ENCODE measurements at places on chromosomes 7 and 10.
A peak's percentile ranks its signal among the peaks of the same experiment; 100 is the strongest.

DNA sequence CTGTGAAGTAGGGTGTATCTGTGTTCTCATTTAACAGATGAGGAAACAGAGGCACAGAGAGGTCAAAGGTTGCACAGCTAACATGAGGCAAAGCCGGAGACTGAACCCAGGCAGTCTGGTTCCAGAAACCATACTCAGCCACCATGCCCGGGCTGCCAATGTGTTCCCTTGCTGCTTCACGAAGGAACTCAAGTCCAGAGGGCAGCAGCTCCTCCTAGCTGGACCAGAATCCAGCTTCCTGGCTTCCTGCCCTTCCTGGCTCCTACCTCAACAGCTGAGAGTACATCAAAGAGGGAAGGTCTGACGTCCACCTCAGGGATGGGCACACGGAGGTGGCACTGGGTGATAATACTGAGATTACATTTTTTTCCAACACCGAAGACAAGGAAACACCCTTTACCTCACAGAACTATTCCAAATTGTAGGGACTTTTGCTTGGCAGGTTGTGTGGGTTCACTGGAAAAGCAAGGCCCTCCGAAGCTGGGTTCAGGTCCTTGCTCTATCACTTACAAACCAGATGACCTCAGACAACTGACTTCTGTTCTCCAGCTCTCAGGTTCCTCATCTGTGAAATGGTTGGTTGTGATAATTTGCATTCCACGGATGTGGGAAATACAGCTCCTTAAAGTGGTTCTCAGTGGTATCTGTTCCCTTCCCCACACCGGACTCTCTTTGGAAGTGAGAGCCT lies 154.1 kb upstream of the ZMIZ1 start:
- no peak for DNase-seq

DNA sequence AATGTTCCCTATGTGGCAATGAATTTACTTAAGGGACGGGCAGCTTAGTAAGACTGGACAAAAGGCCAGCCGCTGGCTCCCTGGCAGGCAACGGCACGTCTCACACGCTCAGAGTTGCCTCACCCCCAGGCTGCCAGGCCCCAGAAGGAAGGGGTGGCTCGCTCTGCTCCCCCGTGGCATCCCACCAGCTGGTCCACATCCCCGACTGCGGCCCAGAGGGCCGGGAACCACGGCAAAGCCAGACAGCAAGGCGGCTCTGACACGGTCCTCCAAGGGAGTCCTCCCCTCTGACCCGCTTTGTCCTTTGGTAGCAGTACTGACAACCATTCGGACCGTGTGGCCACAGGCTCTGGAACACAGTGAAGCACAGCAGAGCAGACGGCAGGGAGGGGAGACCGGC lies 34.1 kb downstream of the NUDT1 start:
- DNase-seq: no peak

DNA sequence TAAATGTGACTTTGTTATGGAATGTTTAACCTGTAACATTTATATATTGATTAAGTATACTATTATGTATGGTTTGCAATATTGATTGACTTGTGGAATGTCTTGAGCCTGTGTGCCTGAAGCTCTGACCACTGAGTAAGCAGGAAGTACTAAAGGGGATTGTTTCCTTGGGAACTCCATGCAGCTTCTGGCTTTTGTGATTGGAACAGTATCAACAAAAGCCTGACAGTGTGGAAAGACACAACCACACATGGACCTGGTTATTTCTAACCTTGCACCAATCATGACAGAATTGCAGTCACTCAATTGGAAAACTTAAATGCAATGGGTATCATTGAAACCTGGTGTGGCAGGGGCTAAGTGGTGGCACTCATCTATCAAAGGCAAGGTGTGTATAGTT lies 45.5 kb upstream of the PIK3CG start:
- no peak for DNase-seq

DNA sequence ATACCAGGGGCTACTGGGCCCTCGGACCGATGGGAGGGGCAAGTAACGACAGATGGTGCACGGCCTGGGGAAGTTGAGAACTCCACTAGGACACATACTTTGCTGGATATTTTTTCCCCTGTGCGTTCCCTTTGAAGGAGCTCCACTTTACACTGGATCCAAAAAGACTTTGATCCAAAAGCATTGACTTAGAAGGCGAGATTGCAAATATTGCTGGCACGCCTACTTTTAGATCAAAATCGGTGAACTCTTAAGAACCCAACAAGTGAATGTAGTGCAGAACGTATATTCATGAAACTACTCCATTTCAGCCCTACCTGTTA lies 436 bp upstream of the SLC25A13 start:
- no peak for DNase-seq

DNA sequence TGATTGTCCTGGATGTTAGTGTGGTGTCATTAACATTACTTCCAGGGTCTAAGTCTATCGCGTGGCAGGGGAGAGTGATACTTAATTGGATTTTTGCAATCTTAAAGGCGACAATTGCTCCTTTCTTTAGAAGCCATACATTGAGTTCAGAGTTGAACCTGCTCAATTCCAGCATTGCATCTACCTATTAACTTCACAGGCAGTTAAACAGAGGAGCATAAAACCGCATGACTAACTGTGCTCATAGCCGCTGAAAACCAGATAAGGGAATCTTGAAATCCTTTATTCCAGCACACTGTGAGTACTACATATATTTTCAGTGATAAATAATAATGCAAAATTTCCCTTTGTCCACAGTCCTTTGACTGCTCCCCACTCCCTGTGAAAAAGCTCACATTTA lies 255.3 kb downstream of the STK31 start:
- DNase-seq: peak; percentile 76

DNA sequence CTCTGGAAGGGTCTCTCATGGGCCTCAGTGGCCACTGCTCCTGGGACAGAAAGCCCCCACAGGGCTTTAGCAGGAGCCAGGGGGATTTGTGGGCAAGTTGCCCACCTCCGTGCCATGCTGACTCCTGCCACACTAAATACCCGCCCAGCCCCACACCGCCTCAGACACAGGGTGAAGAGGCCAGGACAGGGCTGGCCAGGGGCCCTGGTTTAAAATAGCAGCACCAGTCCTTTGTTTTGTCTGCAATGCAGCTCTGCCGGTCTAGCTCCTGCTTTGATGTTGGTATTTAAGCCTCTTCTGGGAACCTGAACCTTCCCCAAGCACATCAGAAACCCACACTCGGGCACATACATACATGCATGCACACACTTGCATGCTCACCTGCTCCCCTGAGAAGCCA lies 14.4 kb upstream of the TNRC18 start:
- no peak for DNase-seq

DNA sequence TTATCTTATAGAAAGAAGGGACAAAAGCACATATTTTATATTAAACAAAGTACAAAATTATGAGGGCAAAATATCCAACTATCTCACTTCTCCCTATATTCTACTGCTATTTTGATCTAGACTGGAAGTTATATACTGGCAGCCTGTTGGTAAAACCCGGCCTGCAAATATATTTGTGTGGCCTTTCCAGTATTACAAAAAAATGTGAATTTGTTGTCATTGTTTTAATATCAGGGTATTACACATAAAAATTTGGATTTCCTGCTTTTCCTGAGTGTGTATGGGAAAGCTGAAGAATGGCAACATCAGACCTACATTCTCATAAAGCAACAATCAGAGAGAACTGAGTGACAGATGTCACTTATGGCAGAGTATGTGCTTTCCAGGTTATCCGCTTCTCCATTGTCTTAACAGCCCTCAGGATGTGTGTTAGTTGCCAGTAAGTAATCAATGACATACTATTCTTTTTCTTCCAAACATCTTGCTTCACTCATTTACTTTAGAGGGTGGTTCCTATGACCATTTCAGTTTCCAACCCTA lies 7.3 kb downstream of the SYPL1 start:
- DNase-seq: no peak

DNA sequence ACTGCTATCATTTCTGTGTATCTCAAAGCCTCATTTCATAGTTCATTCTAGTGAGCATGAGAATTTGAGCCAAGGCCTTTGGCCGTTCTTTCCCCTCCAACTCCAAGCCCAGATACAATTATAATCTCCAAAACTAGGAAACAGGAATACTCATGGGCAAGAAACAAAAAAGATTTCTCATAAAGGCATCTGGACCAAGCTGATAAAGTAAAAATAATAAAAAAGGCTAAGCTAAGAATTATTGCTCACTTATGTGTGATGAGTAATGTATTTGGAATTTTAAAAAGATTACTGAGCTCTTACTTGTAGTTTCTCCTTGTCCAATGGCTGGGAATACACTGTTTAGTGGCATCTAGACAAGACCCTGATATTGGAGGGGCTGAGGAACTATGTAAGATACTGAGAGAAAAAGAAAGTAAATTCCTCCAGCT lies 196.4 kb upstream of the POM121L12 start:
- DNase-seq: no peak

GRCh38 chr7:76122516-76123239 lies 74.8 kb downstream of the MDH2 start:
- DNase-seq: peak; percentile 48

- DNase-seq: no peak
Measured at GRCh38 chr10:84416245-84416555, 87.8 kb downstream of the CCSER2 start.

DNA sequence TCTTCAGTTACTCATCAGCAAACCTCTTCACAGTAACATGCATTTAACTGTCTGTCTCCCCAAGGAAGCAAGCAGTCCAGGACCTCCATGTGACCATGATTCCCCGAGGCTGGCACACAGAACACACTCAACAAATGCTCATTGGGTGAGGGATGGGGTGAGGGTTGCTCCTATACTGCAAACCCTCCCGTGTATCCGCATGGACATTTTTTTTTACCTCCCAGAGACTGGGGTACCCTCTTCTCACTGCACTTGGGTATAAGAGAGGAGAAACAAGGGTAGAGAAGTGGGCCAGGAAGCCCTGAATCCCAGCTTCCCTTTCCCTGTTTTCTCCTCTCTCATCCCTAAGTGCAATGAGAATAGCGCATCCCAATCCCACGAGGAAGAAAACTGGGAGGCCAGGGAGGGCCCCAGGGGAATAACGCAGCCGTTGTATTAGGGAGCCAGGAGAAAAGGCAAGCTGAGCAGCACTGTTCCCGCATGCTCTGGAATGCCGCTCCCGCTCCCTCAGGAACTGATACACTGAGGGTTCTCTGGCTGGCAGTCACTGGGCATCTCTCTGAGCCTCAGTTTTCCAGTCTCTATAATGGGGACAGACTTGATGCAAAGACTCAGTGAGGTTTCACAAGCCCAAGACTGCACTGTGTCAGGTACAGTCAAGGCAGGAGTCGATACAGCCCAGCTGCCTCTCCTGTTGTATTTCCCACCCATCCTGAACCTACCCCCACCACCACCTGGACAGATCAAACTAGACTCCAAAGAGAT lies 134.6 kb downstream of the GRID1 start:
- no peak for DNase-seq

- no peak for DNase-seq
Measured at GRCh38 chr7:25624833-25625232, 396.5 kb upstream of the NPVF start.

DNA sequence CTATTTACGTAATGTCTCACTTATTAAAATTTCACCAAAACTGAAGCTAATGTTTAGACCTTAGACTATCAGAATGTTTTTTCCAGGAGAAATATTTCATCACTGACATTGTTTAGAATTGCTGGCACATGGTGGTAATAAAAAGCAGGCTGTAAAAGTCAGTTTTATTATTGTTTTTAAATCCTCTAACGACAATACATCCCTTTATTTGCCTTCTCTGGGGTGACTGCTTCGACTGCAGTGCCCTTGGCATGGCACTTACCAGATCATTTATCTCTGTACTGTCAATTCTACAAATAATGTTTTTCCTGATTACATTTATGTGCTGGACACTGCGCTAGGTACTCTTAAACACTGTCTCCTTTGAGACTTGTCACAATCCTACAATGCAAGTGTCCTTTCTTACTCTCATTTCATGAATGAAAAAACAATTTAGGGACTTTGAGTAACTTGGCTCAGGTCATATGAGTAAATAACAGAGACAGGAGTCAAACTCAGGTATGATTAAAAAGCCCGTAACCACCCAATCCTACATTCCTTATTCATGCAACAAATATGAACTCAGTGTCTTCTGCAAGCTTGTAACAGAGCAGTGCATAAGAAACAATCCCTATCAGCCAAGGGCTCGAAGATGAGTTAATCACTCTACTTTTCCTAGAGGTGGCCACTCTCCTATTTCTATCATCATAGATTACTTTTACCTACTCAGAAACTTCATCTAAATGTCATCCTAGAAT lies 5.6 kb upstream of the ING3 start:
- DNase-seq: no peak

GRCh38 chr10:122132882-122133565 lies 138.1 kb upstream of the BTBD16 start:
- DNase-seq: no peak

DNA sequence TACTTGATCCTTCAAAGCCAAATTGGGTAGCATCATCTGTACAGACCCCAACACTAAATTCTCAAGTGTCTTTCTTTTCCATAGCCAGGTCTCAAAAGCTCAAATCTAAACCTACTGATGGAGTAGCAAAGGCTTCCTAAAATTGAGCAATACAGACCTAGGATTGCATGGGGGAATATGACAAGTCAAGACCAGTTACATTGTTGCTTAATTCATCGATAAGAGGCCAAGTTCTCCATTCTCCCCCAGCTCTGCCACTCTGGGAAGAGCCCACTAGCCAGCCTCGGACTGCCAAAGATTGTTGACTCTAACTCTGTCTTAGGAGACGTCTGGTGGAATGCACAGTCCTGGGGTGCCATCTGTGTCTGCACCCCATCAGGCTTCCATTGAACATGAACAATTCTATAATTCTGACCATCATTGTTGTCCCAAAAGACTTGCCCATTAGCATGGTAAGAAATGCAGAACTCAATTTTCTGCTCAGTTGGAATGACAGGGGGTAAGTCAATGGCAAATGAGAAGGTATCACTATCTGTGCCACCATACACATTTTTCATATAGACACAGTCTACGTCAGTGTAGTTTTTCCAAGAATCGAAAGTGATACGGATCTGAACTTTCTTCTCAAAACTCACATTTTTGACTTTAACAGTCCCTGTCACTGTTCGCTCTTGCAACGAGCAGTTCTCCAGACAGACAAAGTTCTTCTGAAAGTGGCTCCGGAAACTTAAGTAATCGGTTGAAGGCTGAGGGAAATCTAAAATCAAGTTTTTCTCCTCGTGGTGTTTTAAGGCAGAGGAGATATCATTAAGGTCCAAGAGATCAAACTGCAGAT lies 2.9 kb downstream of the PPP1R3C start:
- DNase-seq: peak; percentile 31

DNA sequence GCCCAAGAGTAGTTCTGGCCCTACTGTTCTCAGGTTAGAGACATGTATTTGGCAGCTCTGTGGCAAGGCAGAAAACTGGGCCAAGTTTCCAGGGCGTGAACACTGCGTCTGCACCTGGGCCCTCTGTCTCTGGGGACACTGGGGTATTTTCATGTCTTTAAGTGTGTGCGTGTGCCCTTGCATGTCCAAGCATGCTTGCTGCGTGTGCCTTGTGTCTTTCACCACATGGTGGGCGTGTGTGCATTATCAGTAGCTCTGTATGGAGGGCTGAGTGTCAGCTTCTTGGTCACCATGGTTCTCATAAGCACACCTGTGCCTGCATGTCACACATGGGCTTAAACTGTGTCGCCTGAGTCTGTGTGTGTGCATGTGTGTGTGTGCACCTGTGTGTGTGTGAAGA lies 69.3 kb downstream of the HIPK2 start:
- DNase-seq: no peak

All from amniotic epithelial cell (primary cell).